Natural killer cell treated with Interleukin-12 subunit alpha and Interleukin-12 subunit beta and Interleukin-15 and Interleukin-18, amount 100 ng/mL, for 72 hours (primary cell): ENCODE measurements at places on chromosomes 11 and 22. TPM values are rescaled to one million over a fixed set of nuclear protein-coding genes. Genes with fewer than 3 reads are reported as not detected.

Gene TMEM45B
- total RNA-seq: not detected

Gene KIRREL3
- not detected for total RNA-seq

Gene HEPN1
- total RNA-seq: not detected

Gene RDX
- total RNA-seq: 78.0 TPM

Gene BAIAP2L2
- total RNA-seq: 0.84 TPM
